ENCODE measurements at places on chromosomes 3 and 15. TPM values are rescaled to one million over a fixed set of nuclear protein-coding genes. Genes with fewer than 3 reads are reported as not detected.

Gene CTXN2
- total RNA-seq, result not detected

Gene SOX2
- total RNA-seq, result not detected

Gene ATP2B2
- total RNA-seq, result 0.66 TPM

Gene DLG1
- total RNA-seq, result 23.4 TPM

Gene RHOV
- 19.8 TPM for total RNA-seq

Gene CHRNA5
- 2.5 TPM for total RNA-seq

Gene CGNL1
- 21.3 TPM for total RNA-seq

Gene EPM2AIP1
- 4.7 TPM for total RNA-seq

Gene TLR9
- 0.03 TPM for total RNA-seq

Gene CASR
- 15.5 TPM for total RNA-seq

Gene C3orf22
- total RNA-seq, result not detected

Gene LRRC2
- 0.93 TPM for total RNA-seq

Gene PRR20G
- total RNA-seq, result not detected

Gene ANKUB1
- total RNA-seq, result not detected

Gene ADCY5
- total RNA-seq, result 7.1 TPM

Gene SOX14
- total RNA-seq, result not detected
